ENCODE measurements at places on chromosomes 1 and 21.

DNA sequence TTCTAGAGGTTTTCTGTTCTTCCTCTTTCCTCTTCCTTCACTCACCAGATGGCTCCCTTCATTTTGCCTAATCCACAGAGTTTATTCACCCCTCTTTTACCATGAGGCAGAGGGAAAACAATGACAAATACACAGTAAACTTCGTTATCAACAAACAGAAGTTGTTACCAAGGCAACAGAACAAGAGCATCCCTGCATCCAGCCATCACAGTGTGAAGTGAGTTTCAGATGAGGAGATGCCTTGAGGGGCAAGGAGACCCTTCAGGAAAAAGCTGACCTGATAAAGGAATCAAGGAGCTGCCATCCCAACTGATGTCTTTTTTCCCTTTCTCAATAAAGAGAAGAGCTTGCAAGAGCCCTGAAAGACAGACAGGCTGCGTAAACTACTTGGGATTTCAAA, 195.3 kb downstream of the BRINP2 start:
- DNase-seq = no peak

- DNase-seq = no peak
Observed at GRCh38 chr1:20115479-20115878, 3.9 kb downstream of the PLA2G2D start.

DNA sequence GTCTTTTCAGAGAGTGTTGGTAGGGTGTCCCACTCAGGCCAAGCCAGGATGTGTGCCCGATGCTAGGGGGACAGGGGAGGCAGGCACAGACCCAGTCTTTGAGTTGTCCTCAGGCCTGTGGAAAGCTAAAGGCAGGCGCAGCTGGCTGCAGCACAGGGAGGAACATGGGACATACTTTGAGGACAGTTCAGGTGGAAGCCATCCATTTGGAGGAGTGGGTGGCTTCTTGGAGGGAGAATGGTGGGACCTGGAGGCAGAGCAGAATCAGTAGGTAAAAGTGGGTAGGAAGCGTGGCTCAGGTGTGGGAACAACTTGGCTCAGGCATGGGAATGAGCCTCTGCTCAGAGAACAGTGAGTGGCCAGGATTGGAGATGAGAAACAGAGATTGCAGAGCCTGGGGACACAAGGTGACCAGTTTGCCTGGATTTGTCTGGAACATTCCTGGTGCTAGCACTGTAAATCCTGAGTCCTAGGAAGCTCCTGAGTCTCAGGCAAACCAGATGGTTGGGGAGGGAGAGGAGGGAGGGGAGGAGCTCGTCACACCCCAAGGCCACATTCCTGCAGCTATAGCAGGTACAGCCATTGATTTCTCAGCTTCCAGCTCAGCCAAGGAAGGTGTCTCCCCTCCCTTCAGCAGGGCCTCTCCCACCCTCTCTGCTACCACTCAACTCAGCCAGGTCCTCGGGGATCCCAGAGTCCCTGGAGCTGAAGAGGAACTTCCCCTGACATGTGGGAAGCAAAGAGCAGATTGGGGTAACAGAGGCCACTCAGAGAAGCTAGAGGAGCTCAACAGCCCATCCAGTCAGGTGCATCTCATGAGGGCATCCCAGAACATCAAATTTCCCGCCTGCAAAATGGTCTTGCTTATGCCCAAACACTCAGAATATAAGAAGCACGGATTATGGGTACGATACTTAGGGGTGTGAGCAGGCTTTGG, 65.2 kb upstream of the TINAGL1 start:
- DNase-seq = no peak

GRCh38 chr1:17027900-17028299, 16.2 kb upstream of the ATP13A2 start:
- no peak for DNase-seq

GRCh38 chr1:10598389-10598702, 123.6 kb downstream of the PEX14 start:
- DNase-seq = no peak

DNA sequence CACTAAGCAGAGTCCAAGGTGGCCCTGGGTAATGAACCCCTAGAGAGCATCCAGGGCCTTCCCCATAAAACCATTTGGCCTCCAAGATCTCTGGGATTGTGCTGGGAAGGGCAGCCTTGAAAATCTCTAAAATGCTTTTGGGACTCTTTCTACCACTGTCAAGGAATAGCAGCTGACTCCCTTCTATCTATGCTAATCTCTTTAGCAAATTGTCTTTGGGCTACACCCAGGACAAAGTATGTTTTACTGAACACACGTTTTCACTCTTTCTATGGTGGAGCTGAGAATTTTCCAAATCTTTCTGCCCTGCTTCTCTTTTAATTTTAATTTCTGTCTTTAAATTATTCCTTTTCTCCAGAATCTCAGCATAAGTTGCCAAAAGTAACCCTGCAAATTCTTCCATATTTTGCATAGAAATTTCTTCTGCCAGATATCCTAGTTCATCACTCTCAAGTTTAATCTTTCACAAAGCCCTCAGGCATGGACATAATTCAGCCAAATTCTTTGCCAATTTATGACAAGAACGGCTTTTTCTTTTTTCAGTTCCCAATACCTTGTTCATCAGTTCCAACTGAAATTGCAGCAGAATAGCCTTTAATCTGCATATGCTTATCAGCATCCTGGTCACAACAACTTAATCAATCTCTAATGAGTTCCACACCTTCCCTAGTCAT, 687.0 kb upstream of the ADGRL4 start:
- DNase-seq = no peak

DNA sequence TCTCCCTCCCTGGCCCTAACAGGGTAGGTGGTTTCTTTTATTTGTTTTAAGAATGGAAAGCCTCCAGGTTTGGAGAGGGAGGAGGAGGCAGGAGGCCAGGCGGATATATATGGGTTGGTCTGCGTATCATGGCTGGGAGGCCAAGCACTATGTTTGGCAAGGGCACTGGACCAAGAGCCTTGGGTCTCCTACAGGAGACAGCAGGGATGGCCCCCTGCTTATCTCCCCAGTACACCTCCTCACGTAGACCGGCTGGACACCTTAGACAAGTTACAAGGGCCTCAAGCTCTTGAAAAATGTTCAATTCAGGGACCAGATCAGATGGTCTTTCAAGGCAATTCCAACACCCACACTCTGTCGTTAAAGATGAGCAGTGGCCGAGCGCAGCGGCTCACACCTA, 10.9 kb downstream of the SLC41A1 start:
- no peak for DNase-seq

- DNase-seq = no peak
Observed at GRCh38 chr1:100320311-100321099, 31.8 kb upstream of the CDC14A start.

DNA sequence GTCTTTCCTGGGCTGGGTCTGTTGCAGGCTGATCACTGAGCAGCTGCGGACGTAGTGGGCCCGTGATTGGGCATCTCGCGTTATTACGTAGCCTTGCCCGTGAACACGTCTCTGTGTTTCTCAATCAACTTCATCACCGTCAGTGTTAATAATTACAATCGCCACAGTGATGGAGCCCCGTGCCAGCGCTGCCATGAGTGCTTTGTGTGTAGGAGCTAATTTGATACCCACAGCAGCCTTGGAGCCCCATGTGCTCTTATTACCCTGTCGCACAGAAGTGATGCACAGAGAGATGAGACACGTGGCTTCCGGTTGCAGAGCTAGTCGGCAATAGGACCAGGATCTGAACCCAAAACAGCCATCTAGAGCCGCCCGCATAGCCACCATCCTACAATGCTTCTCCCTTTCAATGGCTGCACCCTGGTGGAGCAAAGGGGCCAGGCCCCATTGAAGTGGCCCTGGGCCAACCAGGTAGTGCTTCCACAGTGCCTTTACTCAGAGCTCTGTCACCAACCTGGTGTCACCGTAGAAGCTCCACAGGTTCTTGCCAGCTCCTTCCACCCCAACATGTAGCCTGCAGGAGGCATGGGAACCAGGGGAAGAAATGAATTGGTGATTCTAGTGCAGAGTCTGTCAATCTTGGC, 398.5 kb upstream of the VAMP3 start:
- DNase-seq = no peak

DNA sequence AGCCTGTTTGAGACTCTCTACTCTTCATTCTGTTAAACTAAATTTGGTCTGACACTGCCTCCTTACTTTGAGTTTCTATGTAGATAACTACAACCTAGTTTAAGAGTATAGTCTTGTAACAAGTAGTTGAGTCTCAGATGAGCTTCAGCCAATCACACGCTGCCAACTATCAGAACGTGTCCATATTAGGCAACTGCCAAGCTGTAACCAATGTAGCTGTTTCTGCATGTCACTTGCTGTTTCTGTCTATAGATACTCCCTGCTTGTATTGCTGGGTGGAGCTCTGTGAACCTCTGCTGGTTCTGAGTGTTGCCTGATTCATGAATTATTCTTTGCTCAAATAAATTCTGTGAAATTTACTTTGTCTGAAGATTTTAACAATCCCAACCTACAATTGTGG, 452.6 kb upstream of the NR5A2 start:
- no peak for DNase-seq

GRCh38 chr1:44874155-44874554, 31.1 kb upstream of the PTCH2 start:
- no peak for DNase-seq

DNA sequence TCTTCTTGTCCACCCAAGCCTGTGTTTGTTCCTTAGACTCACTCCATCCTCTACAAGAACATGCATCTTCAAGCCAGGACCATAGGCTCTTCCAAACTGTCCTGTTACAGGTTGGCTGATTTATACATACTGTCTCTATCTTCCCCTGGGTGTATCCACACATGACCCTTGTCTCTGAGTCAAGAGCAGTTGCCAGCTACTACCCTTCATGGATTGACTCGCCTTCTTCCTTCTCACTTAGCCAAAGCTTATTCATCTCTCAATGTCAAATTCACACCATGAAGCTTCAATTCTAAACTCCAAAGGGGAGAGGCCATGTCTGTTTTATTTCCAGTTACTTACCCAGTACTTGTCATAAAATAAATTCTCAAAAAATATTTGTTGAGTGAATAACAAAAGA, 64.1 kb upstream of the CACHD1 start:
- no peak for DNase-seq

GRCh38 chr1:236280438-236281197, 1.1 kb downstream of the ERO1B start:
- peak; percentile 22 for DNase-seq

- DNase-seq = no peak
Observed at GRCh38 chr1:42646056-42646455, 12.2 kb upstream of the PPIH start.

DNA sequence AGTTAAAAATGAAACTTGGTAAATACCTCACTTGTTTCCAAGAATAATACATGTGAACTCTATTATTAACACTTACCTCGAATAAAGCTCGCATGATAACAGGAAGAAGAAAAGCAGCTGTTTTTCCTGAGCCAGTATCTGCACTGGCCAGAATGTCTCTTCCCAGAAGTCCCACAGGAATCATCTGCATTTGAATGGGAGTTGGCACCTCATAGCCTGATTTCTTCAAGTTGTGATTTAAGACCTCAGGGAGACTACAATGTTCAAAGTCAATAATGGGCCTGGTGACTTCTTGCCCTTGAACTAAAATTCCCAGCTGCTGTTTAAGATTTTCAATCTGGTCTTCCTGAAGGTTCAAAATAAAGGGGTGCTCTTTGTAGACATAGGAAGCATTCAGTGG, 3.8 kb downstream of the DDX59 start:
- DNase-seq = no peak

GRCh38 chr1:37655274-37655673, 20.6 kb upstream of the RSPO1 start:
- no peak for DNase-seq

DNA sequence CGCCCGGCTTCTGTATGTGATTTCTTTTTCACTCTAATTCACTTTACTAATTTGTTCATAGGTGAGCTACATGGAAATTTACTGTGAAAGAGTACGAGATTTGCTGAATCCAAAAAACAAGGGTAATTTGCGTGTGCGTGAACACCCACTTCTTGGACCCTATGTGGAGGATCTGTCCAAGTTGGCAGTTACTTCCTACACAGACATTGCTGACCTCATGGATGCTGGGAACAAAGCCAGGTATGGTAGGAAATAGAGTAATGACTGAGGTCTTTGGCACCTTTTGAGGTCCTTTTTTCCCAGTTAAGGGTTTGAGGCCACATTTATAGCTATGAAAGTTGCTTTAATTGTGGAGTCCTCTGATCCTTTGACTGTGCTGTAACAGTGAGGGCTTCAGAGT, 56.9 kb downstream of the KIF1B start:
- no peak for DNase-seq

DNA sequence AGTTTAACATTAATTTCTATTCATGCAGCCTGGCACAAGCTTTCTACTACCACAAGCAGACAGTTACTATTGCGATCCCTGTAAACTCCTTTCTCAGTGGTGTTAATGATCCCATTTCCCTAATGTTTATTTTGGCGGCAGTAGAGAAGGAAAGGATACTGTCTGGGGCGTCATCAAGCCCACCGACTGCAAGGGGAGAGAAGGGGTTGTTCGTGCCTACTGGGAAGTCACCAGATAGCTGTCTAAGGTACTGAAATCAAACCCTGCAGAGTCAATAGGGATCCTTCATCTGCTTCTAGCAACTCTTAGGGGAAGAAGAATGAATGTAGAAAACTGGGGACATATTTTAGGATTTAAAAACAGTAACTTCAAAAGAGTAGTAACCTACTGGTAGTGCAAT, 95.2 kb upstream of the ADAR start:
- DNase-seq = no peak

DNA sequence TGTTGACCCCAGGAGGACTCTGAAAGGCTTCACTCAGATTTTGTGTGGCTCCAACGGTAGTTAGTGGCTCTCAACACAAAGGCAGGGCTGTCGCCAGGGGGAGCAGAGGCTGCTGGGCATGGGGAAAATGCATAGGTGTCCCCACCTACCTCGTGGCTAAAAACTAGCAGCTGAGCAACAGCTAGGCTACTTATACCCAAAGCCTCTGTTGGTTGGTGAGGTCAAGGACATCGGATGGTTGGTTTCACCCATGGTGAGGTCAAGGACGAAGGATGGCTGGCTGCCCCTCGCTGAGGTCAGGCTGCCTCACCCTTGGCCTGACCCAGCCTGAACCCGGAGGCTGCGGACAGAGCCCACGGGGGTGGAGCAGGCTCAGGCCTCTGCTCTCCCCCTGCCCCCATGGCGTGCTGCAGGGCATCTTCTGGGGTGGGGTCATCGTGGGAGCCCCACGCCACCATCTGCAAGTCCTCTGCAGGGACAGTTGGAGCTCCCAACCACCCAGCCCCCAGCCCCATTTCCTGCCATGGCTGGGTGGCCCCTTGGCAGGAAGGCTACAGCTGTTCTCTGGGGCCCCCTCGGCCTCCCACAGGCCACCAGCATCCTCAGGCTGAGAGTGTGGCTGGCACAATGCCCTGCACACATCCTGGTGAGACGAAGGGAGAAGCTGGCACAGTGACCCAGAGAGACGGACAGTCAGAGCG, 8.5 kb upstream of the GNB1 start:
- DNase-seq = no peak
